ENCODE measurements at places on chromosomes 1 and 21. TPM values are rescaled to one million over a fixed set of nuclear protein-coding genes. Genes with fewer than 3 reads are reported as not detected.
A peak's percentile ranks its signal among the peaks of the same experiment; 100 is the strongest.

GRCh38 chr21:46078322-46078977, 19.5 kb upstream of the COL6A2 start:
- no peaks in the 10 kb centered on the region for H3K36me3 ChIP-seq
- no peak overlapping the region for H3K27ac ChIP-seq
- peaks cover 27% of the 10 kb centered on the region for H3K4me1 ChIP-seq
- no peak for DNase-seq
- no peak overlapping the region for H3K4me3 ChIP-seq

DNA sequence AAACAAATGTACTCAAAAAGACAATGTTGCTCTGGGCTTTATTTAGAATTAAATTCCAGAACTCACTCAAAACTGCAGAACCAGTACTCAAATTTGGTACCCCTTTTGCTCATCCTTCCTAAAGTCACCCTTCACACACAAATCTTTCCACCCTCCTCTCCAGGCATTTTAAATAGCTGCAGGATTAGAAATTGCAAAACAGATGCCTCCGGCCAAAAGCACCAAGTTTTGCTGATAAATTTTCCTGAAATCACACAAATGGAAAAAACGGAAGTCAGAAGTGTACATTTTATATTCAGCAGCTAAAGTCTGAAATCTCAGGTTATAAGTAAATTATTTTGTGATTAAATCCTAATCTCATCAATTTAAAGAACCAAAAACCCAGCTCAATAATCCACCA, 147.0 kb downstream of the NRIP1 start:
- H3K27me3 ChIP-seq = no peaks in the 10 kb centered on the region
- no peak overlapping the region for H3K4me3 ChIP-seq
- no peak for DNase-seq
- no peaks in the 10 kb centered on the region for H3K36me3 ChIP-seq
- H3K4me1 ChIP-seq = no peaks in the 10 kb centered on the region

GRCh38 chr21:38325216-38325615, 68.4 kb downstream of the KCNJ15 start:
- H3K36me3 ChIP-seq = no peaks in the 10 kb centered on the region
- H3K4me1 ChIP-seq = no peaks in the 10 kb centered on the region
- H3K4me3 ChIP-seq = no peak overlapping the region
- no peak overlapping the region for H3K27ac ChIP-seq
- H3K27me3 ChIP-seq = no peaks in the 10 kb centered on the region
- no peak for DNase-seq

- H3K27ac ChIP-seq = no peak overlapping the region
- no peak overlapping the region for H3K4me3 ChIP-seq
- no peaks in the 10 kb centered on the region for H3K27me3 ChIP-seq
- no peak for DNase-seq
- no peaks in the 10 kb centered on the region for H3K4me1 ChIP-seq
- no peaks in the 10 kb centered on the region for H3K36me3 ChIP-seq
Observed at GRCh38 chr1:199029401-199029800, 390.6 kb downstream of the PTPRC start.

GRCh38 chr21:40620386-40621145, 226.4 kb downstream of the DSCAM start:
- H3K36me3 ChIP-seq = no peaks in the 10 kb centered on the region
- no peak overlapping the region for H3K27ac ChIP-seq
- no peak overlapping the region for H3K4me3 ChIP-seq
- H3K4me1 ChIP-seq = peaks cover 7% of the 10 kb centered on the region

DNA sequence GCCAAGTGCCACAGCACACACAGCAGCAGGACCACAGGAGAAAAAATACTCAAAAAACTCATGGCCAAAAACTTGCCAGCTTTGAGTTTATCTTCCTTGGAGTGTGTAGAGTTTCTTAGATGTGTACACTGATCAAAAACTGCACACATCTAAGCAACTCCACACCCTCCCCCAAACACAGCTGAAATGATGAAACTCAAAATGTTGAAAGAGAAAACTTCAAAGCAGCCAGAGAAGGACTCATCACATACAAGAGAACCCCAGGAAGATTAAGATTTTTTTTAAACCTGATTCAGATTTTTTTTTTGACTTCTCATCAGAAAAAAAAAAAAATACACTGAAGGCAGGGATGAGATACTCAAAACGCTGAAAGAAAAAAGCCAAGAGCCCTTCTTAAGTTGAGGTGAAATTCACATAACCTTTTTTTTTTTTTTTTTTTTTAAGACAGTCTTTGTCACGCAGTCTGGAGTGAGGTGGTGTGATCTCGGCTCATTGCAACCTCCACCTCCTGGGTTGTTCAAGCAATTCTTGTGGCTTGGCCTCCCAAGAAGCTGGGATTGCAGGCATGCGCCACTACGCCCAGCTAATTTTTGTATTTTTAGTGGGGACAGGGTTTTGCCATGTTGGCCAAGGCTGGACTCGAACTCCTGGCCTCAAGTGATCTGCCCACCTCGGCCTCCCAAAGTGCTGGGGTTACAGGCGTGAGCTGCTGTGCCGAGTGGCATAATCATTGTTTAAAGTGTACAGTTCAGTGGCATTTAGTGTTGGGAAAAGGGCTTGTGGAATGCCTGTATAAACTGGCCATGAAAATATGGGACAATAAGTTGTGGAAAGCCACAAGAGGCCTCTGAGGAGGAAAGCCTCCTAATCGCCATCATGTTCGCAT, 20.9 kb upstream of the PDXK start:
- no peak overlapping the region for H3K27ac ChIP-seq
- no peak overlapping the region for H3K4me3 ChIP-seq
- H3K27me3 ChIP-seq = no peaks in the 10 kb centered on the region
- H3K36me3 ChIP-seq = peaks cover 28% of the 10 kb centered on the region
- peaks cover 36% of the 10 kb centered on the region for H3K4me1 ChIP-seq
- no peak for DNase-seq

DNA sequence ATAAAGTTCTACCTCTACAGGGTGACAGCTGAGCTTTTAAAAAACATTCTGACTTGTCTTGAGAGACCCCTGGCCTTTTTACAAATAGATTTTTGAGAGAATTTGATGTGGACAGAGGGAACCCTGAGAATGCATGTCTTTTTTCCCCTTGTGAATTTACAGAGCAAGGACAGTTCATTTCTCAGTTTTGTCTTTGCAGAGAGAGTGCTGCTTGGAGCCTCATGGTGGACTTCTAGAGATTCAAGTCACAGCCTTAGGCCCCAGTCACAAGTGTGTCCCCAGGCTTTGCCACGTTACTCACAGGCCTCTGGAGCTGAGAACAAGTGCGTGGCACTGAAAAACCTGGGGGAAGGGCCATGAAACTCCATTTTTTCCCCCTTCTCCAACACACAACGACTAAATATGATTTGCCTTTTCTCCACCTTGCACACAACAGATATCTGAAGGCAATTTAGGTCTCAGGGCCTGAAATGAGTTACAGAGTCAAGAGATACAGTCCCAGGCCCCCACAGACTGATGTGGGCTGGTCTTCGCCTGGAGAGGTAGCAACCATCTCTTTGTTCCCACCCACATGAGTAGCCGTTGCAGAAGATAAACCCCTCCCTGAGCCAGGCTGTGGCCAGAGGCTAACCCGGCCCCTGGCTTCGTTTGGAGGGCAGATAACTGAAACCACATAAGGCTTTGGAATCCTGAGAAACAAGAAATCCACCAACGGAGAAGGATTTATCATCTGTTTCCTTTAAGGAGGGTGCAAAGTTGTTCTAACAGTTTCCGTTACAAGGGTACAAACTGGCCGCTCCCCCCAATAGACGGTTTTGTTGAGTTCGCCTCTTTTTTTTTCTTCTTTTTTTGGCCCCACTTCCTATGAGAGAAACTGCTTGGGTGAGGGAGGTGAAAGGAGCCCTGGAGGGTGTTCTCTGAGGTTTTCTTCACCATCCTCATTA, 1.0 kb upstream of the PIGV start:
- peak overlapping the region; percentile 89 for H3K4me3 ChIP-seq
- H3K4me1 ChIP-seq = peaks cover 45% of the 10 kb centered on the region
- no peaks in the 10 kb centered on the region for H3K27me3 ChIP-seq

DNA sequence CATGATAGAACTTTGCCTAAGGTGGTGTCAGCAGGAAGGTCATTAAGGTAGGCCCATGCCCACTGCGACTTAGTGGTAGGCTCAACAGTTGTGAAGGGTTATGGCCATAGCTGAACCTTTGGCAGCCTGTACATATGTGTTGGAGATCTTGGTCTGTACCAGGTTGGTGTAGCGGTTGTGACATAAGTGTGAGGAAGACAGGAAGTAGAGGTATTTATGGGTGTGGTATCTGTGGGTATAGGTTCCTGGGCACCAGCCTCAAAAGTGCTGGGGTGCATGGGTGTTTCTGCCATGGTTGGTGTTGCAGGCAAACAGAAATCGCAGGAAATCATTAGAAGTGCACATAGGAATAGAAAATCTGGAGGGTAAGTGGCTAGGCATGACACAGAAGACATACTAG, 18.6 kb upstream of the LRIF1 start:
- no peaks in the 10 kb centered on the region for H3K36me3 ChIP-seq
- H3K4me3 ChIP-seq = no peak overlapping the region
- no peak for DNase-seq
- no peak overlapping the region for H3K27ac ChIP-seq

DNA sequence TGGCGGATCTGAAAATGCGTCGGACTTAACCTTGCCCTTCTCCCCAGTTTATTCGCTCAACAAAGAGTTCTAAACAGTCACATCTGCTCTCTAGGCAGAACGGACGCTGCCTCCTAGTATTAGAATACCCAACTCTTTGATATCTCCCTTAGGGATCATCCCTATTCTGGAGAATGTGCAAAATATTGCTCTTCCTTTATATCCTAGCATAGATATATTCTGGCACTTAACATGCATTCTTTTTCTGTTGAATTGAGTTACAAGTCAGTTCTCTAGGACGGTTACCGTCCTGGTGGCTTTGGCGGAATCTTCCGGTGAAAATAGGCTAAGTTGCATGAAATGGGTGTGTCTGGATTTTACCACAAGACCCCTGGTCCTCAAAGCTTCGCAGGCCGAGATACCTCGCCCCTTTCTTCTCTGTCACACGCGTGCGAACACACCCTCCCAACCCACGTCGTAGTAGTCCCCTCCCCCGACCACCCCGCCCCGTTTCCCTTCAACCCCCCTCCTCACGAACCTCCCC, 501 bp upstream of the DNAJC6 start:
- H3K36me3 ChIP-seq = no peaks in the 10 kb centered on the region
- peaks cover 4% of the 10 kb centered on the region for H3K27me3 ChIP-seq
- DNase-seq = peak; percentile 20
- H3K27ac ChIP-seq = no peak overlapping the region

GRCh38 chr1:110348050-110348449, 8.9 kb downstream of the RBM15 start:
- no peak overlapping the region for H3K27ac ChIP-seq
- H3K36me3 ChIP-seq = peaks cover 3% of the 10 kb centered on the region

- no peak for DNase-seq
- H3K27me3 ChIP-seq = no peaks in the 10 kb centered on the region
- H3K36me3 ChIP-seq = no peaks in the 10 kb centered on the region
- no peak overlapping the region for H3K4me3 ChIP-seq
- H3K4me1 ChIP-seq = no peaks in the 10 kb centered on the region
Observed at GRCh38 chr1:110328274-110328673, 10.9 kb upstream of the RBM15 start.

GRCh38 chr1:61111084-61112004, 29.0 kb downstream of the NFIA start:
- H3K27me3 ChIP-seq = no peaks in the 10 kb centered on the region
- DNase-seq = no peak
- no peaks in the 10 kb centered on the region for H3K36me3 ChIP-seq
- peak overlapping the region; percentile 26 for H3K27ac ChIP-seq
- H3K4me1 ChIP-seq = no peaks in the 10 kb centered on the region

GRCh38 chr1:159289060-159289459, 13.1 kb upstream of the FCER1A start:
- no peaks in the 10 kb centered on the region for H3K27me3 ChIP-seq
- DNase-seq = no peak
- no peak overlapping the region for H3K27ac ChIP-seq
- no peaks in the 10 kb centered on the region for H3K4me1 ChIP-seq
- H3K36me3 ChIP-seq = no peaks in the 10 kb centered on the region

- DNase-seq = no peak
- H3K4me3 ChIP-seq = no peak overlapping the region
- H3K27ac ChIP-seq = no peak overlapping the region
- H3K36me3 ChIP-seq = no peaks in the 10 kb centered on the region
Observed at GRCh38 chr1:4045397-4046010, 145.4 kb upstream of the C1orf174 start.

- DNase-seq = no peak
- peaks cover 40% of the 10 kb centered on the region for H3K4me1 ChIP-seq
- H3K4me3 ChIP-seq = no peak overlapping the region
Observed at GRCh38 chr1:3261969-3262579, 192.4 kb upstream of the ARHGEF16 start.

DNA sequence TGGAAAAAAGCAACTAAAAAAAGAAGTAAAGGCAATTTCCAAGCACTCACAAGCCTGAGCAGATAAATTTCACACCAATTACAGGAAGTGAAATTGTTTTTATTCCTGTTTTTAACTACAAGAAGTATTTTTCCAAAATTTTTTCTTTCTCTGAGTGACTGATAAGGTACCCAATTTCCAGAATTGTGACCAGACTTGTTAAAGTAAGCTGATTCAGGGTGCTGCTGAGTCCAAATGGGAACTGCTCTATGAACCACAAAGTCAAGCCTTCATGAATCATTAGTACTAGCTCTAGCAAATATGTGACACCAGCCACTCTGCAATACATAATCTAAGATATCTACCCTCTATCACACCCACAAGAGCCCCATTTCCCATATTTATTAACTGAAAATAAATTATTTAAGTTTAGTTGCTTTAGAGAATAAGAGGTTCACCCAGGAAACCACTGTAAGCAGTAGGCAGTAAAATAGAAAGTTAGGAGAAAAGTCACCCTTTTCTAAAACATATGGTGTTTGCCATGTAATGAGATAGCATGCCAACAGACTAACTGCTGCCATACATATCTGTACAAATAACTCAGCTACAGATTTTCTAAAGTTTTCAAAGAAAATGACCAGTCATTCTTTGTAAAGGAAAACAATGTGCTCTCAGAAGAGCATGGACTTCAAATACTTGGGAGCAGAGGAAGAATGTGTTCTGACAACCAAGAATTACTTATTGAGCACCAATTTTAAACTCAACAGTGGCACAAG, 43.1 kb upstream of the TNFSF18 start:
- DNase-seq = peak; percentile 10
- no peaks in the 10 kb centered on the region for H3K36me3 ChIP-seq
- H3K27ac ChIP-seq = no peak overlapping the region
- H3K27me3 ChIP-seq = no peaks in the 10 kb centered on the region
- no peaks in the 10 kb centered on the region for H3K4me1 ChIP-seq
- H3K4me3 ChIP-seq = no peak overlapping the region

GRCh38 chr1:156693848-156694689, 11.3 kb downstream of the CRABP2 start:
- H3K4me1 ChIP-seq = peaks cover 42% of the 10 kb centered on the region
- no peak overlapping the region for H3K27ac ChIP-seq
- peaks cover 2% of the 10 kb centered on the region for H3K36me3 ChIP-seq
- H3K4me3 ChIP-seq = no peak overlapping the region

HES3 gene
- not detected for total RNA-seq

HSD11B1 gene
- total RNA-seq = 0.22 TPM

NUDT4B gene
- total RNA-seq = 2.8 TPM

DCST1 gene
- total RNA-seq = not detected
